ENCODE measurements at places on chromosomes 11 and 22. TPM values are rescaled to one million over a fixed set of nuclear protein-coding genes. Genes with fewer than 3 reads are reported as not detected.

- ATAC-seq, result no peak
Measured at GRCh38 chr22:39524753-39525657, 4.6 kb downstream of the ATF4 start.

DNA sequence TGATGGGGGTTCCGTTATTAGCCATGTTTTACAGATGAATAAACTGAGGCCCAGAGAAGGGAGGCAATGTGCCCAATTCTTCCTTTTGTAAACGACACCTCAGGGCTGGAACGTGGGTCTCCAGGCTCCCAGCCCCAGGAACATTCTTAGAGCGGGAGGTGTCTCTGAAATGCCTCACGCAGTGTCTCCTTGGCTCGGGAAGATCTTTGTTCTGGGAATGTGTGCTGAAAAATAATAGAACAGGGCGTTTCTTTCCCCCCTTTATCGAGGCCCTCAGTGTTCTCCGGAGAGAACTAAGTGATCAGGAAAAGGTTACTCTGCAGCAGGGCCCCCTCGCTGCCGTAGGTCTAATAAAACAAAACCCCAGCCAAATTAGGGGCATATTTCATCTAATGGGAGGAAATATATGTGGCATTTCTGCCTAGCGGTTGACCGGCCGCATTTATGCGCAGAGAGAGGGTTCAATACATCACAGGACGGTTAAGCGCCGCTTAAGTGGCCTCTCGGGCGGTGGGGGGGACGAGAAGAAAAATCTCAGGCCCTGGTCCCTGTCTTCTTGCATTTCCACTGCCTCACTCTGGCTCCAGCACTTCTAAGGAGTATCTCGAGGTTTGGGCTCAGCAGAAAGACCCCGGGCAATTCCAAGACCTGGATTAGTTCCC is 564.3 kb downstream of the MN1 start:
- no peak for ATAC-seq

DNA sequence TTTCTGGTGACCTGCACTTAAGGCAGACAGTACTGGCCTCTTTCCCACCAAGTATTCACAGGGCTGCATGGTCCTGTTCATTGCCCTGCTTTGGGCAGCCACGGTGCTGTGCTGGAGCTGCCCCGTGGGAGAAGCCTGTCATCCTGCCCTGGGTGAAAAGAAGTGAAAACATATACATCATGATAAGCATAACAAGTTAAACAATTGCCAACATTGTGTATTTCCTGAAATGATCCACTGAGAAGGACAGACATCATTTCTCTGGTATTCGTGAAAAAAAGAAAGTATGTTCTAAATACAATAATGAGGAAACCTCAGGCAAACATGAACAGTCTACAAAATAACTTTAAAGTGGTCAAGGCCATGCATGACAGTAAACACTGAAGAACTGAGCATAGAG is 393.1 kb downstream of the TMEM135 start:
- no peak for ATAC-seq

DNA sequence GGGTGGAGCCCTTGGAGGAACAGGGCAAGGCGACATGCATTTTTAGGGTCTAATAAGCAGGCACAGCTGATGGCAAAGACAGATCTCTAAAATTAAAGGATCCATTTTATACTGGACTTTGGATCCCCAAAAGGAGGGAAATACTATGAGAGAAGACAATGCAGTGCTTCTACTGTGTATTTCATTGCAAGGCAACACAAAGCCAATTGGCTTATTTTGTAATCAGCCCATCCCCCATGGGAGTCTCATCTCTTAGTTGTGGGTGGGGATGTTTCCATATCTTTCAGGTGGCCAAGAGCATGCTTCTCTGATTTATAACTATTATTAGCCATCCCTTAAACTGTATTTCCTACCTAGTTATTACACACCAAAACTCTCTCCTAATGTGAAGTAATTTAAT is 18.5 kb upstream of the EI24 start:
- no peak for ATAC-seq

DNA sequence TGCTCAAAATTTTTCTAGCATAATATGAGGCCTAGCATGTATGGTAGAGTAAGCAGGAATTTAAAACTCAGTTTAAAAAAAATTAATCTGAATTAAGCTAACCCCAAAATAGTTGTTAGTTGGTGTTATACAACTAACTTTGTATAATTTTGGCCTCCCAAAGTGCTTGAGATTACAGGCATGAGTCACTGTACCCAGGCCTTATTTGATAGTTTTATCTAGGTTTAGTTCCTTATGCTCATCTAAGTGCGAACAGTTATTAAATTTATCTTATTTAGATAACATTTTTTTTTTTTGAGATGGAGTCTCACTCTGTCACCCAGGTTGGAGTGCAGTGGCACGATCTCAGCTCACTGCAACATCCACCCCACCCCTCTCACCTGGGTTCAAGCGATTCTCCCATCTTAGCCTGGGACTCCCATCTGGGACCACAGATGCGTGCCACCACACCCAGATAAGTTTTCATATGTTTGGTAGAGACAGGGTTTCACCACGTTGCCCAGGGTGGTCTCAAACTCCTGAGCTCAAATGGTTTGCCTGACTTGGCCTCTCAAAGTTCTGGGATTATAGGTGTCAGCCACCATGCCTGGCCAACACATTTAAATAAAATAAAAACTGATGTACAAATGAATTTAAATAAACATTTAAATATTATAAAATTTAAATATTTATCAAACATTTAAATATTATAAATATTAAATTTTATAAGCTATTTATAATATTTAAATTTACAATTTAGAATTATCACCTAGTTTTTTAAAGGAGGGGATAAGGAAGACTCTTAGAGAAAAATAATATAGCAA is 7.5 kb downstream of the IL18 start:
- no peak for ATAC-seq

GRCh38 chr22:43389227-43389836 is 22.5 kb upstream of the MPPED1 start:
- no peak for ATAC-seq

GRCh38 chr22:47618180-47619010 is 855.9 kb downstream of the TBC1D22A start:
- ATAC-seq, result no peak

GRCh38 chr11:45809456-45810395 is 4.8 kb downstream of the SLC35C1 start:
- no peak for ATAC-seq

DNA sequence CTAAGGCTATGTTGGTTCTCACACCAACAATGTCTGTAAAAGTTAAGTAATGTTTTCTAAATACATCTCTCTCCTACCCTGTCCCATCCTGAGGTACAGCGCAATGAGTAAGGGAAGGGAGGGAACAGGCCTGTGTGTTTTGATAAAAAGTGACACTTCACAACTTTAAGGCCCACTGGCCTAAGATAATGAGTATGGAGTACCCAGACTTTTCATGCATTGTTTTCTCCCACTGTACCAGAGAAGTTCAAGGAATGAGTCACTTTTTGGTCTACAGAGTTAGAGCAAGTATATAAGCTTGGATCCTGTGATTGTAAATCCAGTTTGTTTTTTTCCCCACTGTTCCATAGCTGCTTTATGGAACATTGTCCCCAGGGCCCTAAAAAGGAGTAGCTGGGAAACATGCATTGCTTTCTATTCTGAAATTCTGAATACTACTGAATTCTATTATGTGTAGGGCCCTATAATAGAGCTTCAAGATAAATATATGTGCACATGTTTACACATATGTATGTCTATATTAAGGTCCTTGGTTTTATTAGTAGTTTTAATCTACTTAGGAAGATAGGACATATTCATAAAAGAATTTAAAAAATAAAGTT is 29.8 kb downstream of the KCNE3 start:
- no peak for ATAC-seq

- no peak for ATAC-seq
Measured at GRCh38 chr11:70496591-70497535, 98.5 kb downstream of the CTTN start.

DNA sequence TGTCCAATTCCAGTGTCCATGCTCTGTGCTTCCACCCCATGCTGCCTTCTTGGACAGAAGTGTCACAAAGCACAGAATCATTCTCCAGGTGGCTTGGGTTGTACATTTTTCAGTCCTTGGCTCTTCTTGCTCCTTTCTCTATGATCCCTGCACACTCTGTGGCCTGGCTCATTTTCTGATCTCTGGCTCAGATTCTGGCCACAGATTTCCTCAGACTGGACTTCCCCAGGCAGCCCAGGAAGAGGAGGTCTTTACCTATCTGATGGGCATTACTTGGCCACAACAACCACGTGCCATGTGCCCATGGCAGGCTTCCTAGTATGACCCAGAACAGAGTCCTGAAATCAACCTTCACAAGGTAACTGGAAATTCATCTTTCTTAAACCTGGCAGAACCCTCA is 27.2 kb downstream of the SYTL2 start:
- no peak for ATAC-seq

- ATAC-seq, result no peak
Measured at GRCh38 chr22:47122441-47123000, 360.1 kb downstream of the TBC1D22A start.

DNA sequence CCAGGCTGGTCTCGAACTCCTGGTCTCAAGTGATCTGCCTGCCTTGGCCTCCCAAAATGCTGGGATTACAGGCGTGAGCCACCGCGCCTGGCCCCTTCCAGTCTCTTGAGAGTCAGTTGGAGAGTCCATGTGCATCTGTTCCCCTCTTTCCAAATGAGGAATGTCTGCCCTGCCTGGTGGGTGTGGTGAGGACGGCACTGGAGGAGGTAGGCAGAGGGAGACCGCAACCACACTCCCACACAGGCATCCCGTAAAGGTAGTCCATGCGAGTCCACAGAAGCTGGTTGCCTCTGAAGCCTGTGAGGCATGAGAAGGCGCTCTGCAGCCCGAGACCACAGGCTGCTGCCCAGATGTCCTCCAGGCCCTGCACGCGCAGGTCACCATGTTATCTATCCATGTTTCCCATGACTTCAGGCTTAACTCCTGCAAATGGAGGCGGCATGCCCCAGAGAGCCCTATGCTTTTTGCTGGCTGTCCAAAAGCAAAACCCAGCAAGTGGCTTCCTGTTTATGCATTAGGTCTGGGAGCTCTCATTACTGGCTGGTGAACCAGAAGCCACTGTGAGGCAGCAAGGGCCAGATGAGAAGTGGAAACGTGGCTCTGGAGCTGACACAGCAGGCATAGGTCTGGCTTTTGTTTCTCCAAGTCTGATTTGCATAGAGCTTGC is 43.4 kb downstream of the GRIK4 start:
- no peak for ATAC-seq

DNA sequence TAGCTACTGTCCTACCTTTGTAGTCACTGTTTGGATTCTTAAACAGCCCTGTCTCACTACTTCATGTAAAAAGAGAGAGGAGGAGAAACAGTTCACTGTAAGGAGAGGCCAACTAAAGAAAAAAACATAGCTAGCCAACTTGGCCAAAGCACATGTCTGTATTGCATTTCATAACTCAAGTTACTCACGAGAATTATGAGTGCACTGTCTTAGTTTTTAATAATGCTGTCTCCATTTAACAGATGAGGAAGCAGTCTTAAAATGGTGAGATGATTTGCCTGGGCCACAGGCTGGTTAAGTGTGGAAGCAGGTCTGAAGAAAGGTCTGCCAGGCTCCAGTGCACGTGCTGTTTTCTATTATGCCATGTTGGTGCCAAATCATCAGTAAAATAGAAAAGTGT is 104.5 kb downstream of the UVRAG start:
- ATAC-seq, result peak; percentile 79

Gene CDKN1C
- total RNA-seq, result 201 TPM

Gene PGA5
- total RNA-seq, result 0.54 TPM

Gene TRPM5
- total RNA-seq, result not detected

Gene HTR3A
- not detected for total RNA-seq

Gene NCF4
- 5.4 TPM for total RNA-seq
